ENCODE measurements at places on chromosomes 2 and 18.

- H3K27me3 ChIP-seq, result no peaks in the 10 kb centered on the region
- no peak overlapping the region for H3K27ac ChIP-seq
- H3K4me1 ChIP-seq, result peaks cover 26% of the 10 kb centered on the region
- H3K4me3 ChIP-seq, result no peak overlapping the region
- H3K36me3 ChIP-seq, result no peaks in the 10 kb centered on the region
Measured at GRCh38 chr18:36454848-36455458, 157.4 kb downstream of the FHOD3 start.

- DNase-seq, result no peak
- no peak overlapping the region for H3K27ac ChIP-seq
- H3K4me3 ChIP-seq, result no peak overlapping the region
- no peaks in the 10 kb centered on the region for H3K27me3 ChIP-seq
Measured at GRCh38 chr2:162747021-162747420, 91.5 kb downstream of the KCNH7 start.

DNA sequence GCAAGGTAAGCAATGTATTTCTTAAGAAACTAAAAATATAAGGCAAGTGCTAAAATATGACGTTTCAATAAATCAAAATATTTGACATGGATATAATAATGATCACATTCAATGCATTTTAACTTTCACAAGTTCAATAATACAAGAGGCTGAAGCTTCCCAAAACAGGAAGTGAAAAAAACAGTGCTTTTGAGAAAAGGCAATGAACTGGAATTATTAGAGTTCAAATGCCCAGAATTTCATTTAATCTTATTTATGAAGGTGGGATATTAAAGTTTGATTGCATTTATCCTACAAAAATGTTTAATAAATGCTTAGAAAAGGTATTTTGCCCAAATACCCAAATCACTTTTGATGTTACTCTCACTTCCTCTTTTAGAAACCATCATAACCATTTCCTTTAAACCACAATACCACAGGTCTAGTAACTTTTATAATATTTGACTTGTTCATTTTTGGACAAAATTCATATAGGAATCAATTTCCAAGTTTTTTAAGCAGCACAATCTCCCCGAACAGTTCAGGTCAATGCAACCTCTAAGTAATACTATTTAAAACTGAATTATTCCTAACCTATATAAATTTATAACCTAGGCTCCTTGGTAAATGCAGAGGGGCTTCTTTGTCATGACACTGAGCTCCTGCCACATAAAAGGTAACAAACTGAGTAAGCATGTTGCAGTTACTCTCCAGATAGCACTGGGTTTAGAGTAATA lies 2.1 kb downstream of the NCKAP1 start:
- peaks cover 45% of the 10 kb centered on the region for H3K4me1 ChIP-seq
- H3K27me3 ChIP-seq, result no peaks in the 10 kb centered on the region
- H3K27ac ChIP-seq, result peak overlapping the region; percentile 100
- no peaks in the 10 kb centered on the region for H3K36me3 ChIP-seq

- no peaks in the 10 kb centered on the region for H3K27me3 ChIP-seq
- no peak overlapping the region for H3K27ac ChIP-seq
- no peaks in the 10 kb centered on the region for H3K36me3 ChIP-seq
- H3K4me3 ChIP-seq, result no peak overlapping the region
- DNase-seq, result no peak
- no peaks in the 10 kb centered on the region for H3K4me1 ChIP-seq
Measured at GRCh38 chr2:177670791-177671535, 278.4 kb downstream of the AGPS start.

DNA sequence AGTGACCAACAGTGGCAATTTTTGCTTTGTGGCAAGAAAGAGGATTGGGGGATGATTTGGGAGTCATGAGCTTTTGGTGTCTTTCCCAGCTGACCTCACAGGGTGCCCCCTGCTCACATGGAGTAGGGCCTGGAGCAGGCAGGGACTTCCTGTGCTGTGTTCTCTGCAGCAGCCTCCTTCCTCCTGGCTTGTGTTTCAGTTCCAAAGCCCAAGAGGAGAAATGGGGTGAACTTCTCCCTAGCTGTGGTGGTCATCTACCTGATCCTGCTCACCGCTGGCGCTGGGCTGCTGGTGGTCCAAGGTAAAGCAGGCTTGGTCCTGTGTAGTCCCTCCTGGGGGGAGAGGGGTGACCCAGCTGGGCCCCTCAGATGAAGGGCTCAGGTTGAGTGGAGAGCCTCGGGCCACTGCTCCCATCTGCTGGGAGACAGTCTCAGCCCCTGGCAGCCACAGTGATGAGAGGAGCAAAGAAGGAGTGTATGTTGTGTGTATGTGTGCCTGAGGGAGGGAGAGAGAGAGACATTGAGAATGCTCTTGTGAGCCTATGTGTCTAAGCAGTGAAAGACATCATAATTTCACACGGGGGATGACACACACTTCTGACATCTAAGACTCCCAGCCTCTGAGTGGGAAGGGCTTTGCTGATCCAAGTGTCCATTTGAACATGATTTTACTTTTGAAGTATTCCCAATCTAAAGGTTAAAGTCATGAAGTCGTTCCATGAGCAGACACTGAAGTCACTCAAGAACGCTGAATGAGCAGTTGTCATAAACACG lies 27.2 kb downstream of the MARCO start:
- H3K27ac ChIP-seq, result no peak overlapping the region
- H3K4me1 ChIP-seq, result no peaks in the 10 kb centered on the region
- no peaks in the 10 kb centered on the region for H3K27me3 ChIP-seq
- DNase-seq, result no peak
- H3K4me3 ChIP-seq, result no peak overlapping the region
- no peaks in the 10 kb centered on the region for H3K36me3 ChIP-seq

GRCh38 chr2:145199042-145199441 lies 679.1 kb upstream of the ZEB2 start:
- H3K27me3 ChIP-seq, result no peaks in the 10 kb centered on the region
- no peaks in the 10 kb centered on the region for H3K4me1 ChIP-seq
- peak; percentile 24 for DNase-seq
- H3K27ac ChIP-seq, result no peak overlapping the region
- H3K36me3 ChIP-seq, result no peaks in the 10 kb centered on the region
- H3K4me3 ChIP-seq, result no peak overlapping the region
